ENCODE measurements at places on chromosomes 1 and 21.

- peak; percentile 66 for DNase-seq
Measured at GRCh38 chr1:24321697-24322469, 2.7 kb downstream of the GRHL3 start.

DNA sequence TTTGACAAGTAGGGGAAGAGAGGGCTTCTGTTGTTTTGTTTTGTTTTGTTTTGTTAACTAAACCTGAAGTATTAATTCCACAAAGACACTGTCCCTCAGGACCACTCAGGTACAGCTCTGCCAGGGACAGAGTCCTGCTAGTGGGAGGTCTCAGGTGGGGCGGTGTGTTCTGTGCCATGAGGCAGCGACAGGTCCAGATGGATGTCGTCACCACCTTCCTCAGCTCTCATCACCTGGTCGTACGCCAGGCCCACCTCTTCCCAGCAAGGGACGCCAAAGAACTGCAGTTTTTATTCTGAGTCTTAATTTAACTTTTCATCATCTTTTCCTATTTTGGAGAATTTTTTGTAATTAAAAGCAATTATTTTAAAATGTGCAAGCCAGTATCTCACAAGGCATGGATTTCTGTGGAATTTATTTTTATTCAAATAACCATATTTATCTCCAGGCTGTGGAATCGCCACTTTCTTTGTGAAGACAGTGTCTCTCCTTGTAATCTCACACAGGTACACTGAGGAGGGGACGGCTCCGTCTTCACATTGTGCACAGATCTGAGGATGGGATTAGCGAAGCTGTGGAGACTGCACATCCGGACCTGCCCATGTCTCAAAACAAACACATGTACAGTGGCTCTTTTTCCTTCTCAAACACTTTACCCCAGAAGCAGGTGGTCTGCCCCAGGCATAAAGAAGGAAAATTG is 62.5 kb downstream of the POFUT2 start:
- DNase-seq, result no peak

DNA sequence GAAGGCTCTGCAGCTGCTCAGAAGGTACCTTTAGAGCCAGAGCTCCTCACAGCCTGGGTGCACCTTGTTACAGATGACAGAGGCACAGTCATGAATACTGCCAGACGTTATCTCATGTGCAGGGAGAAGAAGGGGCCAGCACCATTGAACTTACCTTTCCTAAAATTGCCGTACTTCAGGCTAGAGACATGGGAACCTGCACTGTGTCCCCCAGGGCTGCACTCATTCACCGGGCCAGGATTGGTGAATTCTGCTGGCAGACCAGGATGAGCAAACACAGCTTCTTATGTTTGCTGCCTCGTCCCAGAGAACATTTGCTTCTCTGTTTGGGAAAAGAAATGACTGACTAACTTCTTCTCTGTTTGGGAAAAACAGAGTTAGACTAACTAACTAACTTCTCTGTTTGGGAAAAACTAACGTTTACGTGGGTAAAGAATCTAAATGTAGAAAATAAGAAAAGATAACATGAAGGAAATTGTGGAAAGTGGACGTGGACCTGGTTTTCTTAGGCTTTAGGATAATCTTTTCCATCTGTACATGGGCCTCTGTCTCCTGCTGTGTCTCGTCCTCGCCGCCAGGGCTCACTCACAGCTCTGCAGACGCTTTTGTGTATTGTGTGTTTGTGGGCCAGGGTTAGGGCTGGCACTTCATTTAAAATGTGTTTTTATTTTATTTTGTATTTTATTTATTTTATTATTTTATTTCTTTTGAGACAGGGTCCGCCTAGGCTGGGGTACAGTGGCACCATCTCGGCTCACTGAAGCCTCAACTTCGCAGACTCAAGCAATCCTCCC is 9.9 kb downstream of the OBSCN start:
- DNase-seq, result no peak

DNA sequence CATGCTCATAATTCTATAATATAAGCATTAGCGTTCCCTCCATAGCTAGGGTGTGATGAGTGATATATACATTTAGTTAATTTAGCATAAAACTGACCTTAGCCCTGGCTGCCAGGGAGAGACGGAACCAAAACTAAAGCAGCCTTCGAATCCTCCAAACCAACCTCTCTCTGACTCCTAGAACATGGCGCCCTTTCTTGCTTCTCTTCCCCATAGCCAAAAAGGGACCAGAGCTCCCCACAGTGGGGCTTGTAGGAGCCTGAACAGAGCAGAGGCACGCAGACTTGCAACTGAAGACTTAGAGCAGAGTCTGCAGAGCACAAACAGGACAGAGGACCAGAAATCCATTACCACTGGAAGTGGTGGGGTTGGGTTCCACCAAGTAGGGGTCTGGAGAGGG is 17.7 kb downstream of the IRF2BP2 start:
- DNase-seq, result no peak

DNA sequence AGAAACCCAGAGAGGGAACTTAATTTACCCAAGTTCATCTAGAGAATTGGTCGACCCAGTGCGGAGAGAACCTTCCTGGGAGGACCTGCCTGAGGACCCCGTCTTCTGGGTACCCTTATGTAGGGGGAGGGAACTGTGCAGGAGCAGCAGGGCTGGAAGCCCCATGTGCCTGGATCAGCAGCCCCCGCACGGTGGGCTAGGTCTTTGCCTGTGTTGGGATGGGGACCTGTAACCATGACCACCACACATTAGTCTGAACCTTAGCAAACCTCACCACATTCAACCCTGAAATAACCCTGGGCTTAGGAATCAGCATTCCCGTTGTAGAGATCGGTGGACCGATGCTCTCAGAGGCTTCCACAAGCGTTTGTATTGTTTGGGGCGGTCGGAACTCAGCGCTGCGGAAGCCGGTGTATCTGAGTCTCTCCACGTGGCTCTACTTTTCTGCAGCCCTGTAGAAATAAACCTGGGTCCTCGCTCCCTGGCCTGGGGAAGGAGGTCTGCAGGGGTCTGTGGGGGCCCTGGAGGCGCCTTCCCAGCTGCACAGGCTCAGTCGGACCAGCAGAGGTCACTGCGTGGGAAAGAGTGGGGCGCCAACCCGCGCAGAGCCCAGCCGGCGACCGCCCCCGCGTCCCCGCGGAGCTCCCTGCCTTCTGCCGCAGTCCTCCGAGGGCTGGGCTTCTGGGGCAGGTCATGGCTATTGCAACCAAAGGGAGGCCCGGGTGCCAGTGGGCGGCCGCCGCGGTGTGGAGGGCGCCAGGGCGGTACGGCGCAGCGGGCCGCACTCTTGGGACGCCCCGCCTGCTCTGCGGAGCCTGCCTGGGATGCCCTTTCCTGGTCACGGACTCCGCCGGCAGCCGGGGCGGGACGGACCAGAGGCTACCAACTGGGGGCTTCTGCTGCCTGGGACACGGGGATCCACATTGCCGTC is 36.2 kb upstream of the KCNA10 start:
- peak; percentile 48 for DNase-seq

DNA sequence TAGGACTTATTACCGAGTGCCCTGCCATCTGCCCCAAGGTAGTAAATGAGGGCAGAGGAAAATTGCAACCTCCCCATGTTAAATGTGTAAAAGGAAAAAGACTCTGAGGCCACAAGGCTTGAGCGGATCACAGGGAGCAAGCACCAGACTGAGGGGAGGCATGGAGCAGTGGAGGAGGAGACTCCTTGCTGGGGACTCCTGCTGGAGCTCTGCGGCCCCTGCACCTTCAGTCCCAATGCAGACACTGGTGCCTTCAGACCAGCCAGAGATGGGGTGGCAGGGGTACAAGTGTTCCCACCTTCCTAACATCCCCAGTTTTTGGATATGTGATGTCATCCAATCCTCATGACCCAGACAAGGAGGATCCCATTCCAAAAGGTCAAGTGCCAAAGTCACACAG is 128.4 kb upstream of the NGF start:
- no peak for DNase-seq

DNA sequence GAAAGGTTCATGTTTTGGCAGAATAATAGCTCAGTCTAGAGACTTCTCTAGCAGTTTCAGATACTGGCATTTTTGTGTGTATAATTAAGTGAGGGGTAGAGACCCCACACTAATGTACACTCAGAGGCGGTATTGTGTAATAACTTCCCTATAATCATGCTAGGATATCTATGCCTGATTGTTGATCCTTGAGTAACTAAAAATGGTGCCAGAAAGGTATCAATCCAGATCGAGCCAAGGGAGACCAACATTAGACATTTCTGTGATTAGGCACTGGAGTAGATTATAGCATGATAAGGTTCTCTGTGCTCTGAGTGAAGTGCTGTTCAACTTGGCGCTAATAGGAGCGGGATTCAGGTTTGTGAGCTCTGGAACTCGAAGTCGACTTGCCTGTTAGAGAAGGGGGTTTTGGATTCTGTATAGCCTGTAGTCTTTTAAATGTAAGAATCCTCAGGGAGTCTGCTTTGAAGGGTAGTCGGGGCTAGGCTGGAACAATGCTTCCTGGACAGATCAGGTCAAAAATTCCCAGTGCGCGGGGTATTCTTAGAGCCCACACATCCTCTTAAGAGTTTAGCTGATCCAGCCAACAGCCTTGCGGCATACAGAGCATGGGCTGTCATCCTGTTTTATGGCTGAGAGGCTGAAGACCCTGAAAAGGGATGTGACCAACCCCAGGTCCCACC is 24.2 kb downstream of the MAN1C1 start:
- no peak for DNase-seq

DNA sequence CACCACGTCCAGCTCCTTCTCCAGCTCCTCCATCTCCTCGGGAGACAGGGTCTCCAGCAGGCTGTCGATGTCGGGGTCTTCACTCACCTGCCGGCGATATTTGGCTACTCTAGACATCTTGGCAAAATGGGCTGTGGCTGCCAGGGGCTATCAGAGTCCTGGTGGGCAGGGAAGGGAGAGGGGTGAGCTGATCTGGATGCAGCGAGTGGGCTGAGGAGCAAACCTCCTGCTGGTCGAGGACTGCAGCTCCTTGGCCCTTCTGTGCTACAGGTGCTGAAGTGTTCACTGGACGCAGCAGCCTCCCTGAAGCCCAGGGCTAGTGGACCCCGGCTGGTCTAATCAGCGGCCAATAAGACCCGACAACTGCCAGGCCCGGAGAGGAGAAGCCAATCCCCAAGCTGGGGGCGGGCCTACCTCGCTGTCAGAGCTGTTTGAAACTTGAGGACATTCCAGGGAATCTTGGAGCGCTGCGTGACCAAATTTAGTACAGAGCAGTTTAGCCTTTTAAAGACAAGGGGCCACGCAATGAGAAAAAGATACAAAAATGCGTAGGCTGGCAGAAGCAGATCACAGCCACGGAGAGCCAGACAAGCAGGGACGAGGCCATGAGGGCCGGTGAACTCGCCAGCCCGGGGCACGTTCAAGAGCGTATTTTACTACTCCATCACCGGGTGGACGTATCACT is at the start of gene LMOD1:
Gene LMOD1, minus strand, starts transcription at position 325 of the 685 bp plus-strand sequence. Its CDS starts 208 bp downstream, at position 117.
- DNase-seq, result no peak

- no peak for DNase-seq
Measured at GRCh38 chr1:10762153-10762523, 34.3 kb downstream of the CASZ1 start.

DNA sequence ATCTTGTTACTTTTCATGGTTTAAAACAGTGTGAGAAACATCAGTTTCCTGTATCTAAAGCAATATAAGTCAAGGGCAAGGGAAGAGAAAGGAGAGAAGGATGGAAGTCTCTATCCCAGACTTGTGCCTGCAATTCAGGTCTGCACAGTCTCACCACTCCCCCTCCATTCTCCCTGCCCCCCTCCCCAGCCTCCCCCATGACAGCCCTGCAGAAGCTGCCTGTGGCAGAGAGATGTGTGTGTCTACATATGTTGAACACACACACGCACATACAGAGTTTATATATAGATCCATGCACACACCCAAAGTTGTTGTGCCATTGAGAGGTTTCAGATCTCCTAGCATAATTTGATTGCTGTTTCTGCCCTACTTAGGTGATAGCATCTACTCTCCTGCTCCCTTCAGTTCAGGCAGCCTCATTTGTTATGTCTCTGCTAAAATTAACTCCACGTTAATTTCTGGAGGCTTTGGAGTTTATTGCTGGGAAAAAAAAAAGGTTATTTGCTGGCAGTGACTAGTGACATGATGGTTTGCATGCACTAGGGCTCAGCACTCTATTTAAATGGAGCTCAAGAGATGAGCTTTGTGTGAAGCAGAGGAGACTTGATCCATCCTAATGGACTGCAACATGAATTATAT is 124.9 kb upstream of the SMYD2 start:
- no peak for DNase-seq

DNA sequence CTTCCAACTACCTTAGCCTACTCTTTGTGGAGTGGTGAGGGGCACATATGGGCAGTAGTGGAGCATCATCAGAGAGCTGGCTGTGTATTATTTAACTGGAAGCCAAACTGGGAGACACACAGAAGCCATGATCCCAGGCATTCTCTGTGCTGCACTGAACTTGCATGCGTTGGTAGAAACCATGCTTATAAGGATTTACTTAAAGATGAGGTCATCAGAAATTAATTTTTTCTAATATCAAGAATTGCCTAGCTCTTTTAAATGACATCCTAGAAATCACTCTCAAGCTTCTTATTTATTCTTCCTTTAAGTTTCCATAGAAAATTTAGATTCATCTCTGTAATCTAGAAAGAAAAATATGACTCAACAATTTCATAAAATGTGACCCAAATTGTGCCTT is 136.2 kb downstream of the KCNK1 start:
- no peak for DNase-seq

DNA sequence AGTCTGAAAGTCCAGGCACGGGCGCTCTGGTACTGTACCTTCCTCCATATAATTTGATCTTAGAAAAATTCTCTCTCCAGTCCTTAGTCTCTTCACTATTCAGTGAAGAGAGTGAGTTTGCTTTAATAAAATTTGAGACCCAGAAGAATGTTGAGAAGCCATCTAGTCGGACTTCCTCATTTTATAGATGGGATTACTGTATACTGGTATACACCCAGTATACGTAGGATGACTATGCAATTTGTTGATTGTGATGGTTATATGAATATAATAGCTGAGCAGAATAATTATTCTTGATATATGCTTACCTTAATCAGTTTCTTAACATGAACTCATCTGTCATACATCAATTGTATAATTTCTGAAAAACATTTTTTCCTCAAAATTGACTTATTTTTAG is 328.0 kb upstream of the B3GALT2 start:
- DNase-seq, result no peak

- DNase-seq, result no peak
Measured at GRCh38 chr1:32521165-32521564, 18.1 kb upstream of the ZBTB8A start.

- DNase-seq, result no peak
Measured at GRCh38 chr1:69196071-69196470, 371.7 kb upstream of the LRRC7 start.

- DNase-seq, result no peak
Measured at GRCh38 chr21:14886001-14886400, 178.8 kb downstream of the NRIP1 start.

GRCh38 chr1:17892225-17892624 is 137.1 kb downstream of the ACTL8 start:
- DNase-seq, result no peak
